ENCODE measurements at places on chromosomes 6 and 20. TPM values are rescaled to one million over a fixed set of nuclear protein-coding genes. Genes with fewer than 3 reads are reported as not detected.
A peak's percentile ranks its signal among the peaks of the same experiment; 100 is the strongest.

DNA sequence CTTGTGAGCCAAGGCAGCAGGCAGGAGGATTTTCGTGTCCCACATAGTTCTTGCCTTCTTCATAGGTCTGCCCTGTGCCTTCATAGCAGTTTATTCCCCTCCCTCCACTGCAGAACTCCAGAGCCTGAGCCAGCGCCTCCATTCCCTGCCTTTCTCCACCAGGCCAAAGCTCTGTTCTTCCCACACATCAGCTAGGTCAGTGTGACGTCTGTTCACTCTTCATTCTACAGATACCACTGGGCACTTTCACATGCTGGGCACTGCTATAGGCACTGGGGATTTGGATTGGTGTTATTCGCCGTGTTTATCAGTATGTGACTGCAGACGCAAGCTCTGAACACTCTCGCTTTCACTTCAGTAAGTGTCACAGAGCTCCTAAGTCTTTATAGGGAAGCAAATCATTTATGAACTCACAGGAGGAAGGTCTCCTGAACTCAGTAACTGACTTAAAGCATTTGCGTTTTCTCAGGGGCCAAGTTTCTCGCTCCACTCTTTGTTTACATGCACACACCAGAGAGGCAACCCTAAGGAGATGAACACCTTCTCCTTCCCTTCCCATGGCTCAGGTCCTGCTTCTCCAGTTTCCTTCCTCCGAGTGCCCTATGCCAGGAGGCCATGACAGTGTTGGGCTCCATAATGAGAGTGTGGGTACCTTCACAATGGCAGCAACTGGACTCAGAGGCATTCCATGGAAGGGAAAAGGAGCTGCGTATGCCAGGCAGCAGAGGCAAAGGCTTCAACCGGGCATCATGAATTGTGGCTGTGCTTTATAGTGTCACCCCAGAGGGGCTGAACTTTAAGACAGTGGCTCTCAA is 6.3 kb upstream of the APMAP start:
- DNase-seq, result peak; percentile 24

GRCh38 chr6:42423244-42423643 is 28.5 kb downstream of the TRERF1 start:
- no peak for DNase-seq

GRCh38 chr6:73180763-73181619 is 44.3 kb downstream of the KHDC1L start:
- no peak for DNase-seq

GRCh38 chr6:54629131-54629530 is 217.4 kb upstream of the FAM83B start:
- DNase-seq, result no peak

- no peak for DNase-seq
Observed at GRCh38 chr6:912871-913835, 220.2 kb upstream of the EXOC2 start.

DNA sequence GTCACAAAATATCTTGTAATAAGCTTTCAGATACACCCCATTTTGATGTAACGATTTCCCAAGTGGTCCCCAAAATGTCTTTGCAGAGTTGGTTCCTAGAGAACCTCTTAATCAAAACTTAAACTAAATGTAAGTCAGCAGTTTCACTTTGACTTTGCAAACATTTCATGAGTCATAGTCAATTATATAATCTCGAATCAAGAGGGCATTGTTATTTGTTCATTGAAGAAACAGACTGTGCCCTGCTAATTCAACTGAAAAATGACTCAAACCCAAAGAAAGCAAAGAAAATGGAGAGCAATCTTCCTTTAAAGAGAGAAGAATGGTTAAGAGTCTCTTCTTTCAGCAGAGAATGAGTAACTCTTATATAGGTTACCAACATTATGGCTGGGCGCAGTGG is 58.3 kb downstream of the IPCEF1 start:
- no peak for DNase-seq

GRCh38 chr6:134247231-134247833 is 70.6 kb downstream of the SGK1 start:
- DNase-seq, result peak; percentile 96

- DNase-seq, result no peak
Observed at GRCh38 chr20:40991181-40991889, 37.3 kb upstream of the TOP1 start.

Gene BIRC7
- total RNA-seq, result not detected

Gene SOX18
- not detected for total RNA-seq

Gene TMEM151B
- total RNA-seq, result not detected

- DNase-seq, result no peak
Observed at GRCh38 chr6:24227556-24227955, 101.5 kb downstream of the NRSN1 start.

DNA sequence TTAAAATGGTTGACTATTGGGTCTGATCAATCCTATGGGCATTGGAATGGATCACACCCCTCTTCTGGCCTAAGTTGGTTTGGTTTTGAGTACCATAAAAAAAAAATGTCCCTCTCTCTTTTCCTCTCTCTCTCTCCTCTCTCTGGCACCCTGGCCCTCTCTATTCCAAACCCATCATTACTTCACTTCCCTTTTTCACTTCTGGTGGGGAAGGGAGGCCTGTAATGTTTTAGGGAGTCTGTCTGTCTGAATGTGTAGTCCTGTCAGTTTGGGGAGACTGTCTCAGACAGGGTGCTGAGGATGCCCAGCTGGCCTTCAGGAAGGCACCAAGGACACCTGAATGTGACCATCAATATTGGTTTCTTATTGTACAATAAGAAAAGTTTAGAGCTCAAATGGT is 165.8 kb downstream of the CD24 start:
- DNase-seq, result no peak

Gene HLA-DMA
- 14.4 TPM for total RNA-seq

Measured in CD4-positive, alpha-beta T cell (primary cell).